ENCODE measurements at places on chromosomes 11 and 22.

GRCh38 chr11:35272391-35272902, 133.5 kb downstream of the CD44 start:
- DNase-seq: no peak

- no peak for DNase-seq
These were observed 13.9 kb upstream of the BSX start for GRCh38 chr11:122995526-122995925.

- DNase-seq: no peak
These were observed 26.9 kb downstream of the MRPL16 start for GRCh38 chr11:59783632-59784090.

DNA sequence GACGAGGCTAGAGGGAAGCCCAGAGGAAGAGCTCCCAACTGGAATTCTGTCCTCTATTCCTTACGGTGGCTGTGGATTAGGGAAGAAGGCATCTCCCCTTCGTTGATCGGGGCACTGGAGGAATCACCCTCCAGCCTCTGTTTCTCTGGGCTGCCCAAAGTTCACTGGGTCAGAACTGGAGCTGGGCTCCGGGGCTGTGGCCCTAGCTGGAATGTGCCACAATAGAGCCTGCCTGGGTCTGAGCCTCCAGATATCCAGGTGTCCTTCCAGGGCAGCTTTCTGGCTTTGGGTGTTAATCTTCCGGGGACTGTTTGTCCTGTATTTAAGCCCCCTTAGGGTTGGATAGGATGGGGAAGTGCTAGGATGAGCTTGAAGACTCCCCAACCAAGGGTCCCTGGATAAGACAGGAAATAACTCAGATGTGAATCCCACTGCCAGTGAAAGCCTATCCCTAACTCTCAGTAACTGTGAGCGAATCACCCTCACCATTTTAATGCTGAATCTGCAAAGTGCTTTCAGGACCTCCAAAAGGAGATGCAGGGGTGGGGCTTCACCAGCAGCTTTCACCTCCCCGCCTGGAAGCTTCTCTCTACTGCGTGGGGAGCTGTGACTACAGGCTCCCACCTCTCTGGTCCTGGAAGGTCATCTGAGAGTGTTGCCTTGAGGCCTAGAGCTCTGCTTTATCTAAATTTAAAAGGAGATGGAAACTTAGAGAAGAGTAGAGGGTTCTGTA, 9.5 kb downstream of the YPEL4 start:
- no peak for DNase-seq

GRCh38 chr22:48873191-48873520, 954.5 kb downstream of the BRD1 start:
- no peak for DNase-seq

GRCh38 chr22:42427167-42427566, 5.0 kb downstream of the NFAM1 start:
- DNase-seq: no peak

GRCh38 chr11:28924004-28924403, 815.8 kb downstream of the METTL15 start:
- DNase-seq: no peak

GRCh38 chr22:46162771-46163556, 12.6 kb downstream of the PPARA start:
- no peak for DNase-seq

GRCh38 chr11:57379732-57380131, 1.2 kb downstream of the PRG3 start:
- no peak for DNase-seq

GRCh38 chr11:88631497-88631896, 294.0 kb upstream of the CTSC start:
- DNase-seq: no peak

DNA sequence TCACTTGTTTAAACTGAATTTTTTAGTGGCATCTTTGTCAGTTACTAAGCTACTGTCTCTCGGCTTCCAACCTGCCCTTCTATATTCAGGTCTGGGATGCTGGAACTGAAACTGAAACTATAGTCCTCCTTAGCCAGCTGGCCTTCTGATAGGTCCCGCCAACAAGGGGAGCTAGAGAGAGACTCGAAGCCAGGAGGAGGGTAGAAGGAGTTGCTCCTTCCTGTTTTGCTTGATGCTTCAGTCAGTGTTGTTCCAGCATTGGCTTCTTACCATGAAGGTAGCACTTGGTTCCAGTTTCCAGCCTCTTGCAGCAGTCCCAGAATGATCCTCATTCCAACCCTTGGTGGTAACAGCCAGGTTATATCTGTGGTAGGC, 32.9 kb upstream of the HORMAD2 start:
- peak; percentile 9 for DNase-seq

GRCh38 chr11:71581826-71582225, 849 bp downstream of the KRTAP5-11 start:
- no peak for DNase-seq

DNA sequence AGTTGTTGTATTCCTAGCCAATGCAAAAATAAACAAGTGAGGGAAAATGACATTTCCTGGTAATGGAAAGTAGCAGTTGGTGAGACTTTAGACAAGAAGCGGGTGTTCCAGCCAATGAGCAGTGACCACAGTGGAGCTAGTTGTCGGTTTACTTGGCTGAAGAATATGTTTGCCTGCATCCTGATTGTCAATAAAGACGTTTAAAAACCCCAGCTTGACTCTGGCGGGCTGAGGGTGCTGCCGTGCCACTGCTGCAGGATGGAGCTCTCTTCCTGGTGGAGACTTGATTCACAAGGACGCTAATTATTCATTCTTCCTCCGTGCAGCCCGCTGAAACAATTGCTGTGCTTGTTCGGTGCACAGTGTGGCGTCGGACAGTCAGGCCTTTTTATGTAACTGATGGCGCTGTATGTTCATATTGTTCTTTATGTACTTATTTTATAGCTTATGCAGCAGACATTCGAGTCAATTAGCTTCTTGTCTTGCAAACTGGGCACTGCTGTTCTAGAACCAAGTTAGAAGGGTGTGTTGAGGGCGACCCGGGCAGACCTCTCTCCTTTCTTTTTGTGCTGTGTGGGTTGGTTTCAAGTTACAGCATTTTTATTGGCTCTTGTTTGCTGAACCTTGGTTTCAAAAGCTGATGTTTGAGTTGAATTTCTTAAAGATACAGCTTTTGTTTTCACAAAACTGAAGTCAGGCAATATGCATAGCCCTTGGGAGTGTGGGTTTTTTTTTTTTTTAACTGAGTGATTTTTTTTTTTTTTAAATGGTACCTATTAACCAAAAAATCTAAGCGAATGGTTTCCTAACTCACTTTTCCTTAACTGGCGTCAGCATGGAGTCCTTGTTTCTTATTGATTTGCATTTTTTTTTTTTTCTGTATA, 153.9 kb downstream of the TEAD1 start:
- DNase-seq: peak; percentile 93

DNA sequence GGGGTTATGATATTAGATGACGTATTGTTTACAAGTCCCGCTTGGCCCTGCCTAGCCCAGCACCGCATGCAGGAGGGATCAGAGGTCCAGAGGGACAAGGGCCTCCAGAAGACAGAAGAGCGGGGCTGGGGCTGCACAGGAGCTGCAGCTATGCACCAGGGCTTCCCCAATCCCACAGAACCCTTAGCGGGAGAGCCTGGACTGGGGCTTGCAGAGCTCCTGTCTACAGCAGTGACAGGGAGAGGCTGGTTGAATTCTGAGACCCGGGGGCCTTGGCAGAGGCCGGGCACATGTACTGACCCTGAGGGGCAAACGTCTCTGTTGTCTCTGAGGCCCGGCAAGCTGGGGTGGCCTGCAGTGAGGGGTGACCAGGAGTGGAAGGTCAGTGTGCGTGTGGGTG, 6.9 kb downstream of the KIAA0930 start:
- no peak for DNase-seq

DNA sequence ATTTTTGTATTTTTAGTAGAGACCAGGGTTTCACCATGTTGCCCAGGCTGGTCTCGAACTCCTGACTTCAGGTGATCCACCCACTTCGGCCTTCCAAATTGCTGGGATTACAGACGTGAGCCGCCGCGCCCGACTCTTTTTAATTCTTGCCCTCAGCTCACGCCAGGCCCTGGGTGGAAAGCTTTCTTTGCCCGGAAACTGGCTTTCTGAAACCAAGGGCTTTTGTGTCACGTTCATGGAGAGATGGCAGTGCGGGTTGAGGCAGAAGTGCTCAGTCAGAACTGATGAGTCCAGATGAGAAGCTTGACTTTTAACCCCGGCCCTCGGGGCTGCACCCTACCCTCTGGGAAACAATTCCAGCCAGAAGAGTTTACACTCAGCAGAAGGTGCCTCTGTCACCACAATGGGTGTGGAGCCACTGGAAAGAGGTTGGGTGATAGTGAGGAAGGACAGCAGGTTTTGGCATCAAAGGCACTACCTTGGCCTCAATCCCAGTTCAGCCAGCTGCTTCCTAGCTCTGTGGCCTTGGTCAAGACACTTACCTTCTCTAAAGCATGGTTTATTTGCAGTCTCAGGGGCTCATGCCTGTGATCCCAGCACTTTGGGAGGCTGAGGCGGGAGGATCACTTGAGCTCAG, 890 bp upstream of the ARFGAP3 start:
- DNase-seq: peak; percentile 17

- no peak for DNase-seq
These were observed 49.3 kb upstream of the RDX start for GRCh38 chr11:110345743-110346142.

DNA sequence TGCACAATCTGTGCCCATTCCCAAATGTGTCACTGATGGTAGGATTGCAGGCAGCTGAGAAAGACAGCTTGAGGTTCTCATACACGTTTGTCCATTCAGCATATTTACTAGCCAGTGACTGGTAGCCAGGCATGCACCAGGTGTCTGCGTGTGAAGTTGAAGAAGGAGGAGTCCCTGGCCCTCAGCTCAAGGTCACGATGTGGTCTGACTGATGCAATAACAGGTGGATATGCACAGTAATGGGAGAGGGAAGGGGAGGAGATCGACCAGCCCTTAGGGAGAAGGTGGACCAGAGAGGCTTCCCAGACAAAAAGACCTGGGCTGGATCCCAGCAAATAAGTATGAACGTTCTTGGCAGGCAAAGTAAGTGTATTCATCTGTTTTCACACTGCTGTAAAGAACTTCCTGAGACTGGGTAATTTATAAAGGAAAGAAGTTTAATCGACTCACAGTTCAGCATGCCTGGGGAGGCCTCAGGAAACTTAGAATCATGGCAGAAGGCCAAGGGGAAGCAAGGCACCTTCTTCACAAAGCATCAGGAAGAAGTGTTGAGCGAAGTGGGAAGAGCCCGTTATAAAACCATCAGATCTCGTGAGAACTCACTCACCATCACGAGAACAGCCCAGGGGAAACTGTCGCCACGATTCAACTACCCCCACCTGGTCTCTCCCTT, 96.0 kb downstream of the MN1 start:
- DNase-seq: no peak

- no peak for DNase-seq
These were observed 71.6 kb downstream of the C11orf58 start for GRCh38 chr11:16809886-16810668.

- DNase-seq: no peak
These were observed 356.4 kb downstream of the DYNC2H1 start for GRCh38 chr11:103465555-103466140.

DNA sequence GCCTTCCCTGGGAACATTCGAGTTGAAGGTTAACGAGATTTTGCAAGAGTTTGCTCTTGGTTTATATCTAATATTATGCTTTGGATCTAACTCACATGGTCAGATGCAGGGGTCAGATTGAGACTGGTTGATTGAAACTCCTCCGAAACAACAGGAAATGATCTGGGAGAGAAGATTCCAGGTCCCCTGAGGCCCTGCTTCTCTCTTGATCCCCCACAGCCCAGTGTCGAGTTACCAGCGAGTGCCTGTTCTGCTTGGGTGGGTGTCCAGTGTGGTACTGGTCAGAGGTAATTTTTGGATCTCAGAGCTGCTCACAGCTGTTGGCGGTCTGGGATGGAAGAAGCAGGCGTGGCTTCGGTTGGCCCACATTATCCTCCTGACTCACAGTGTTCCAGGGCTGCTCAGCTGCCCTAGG, 9.2 kb downstream of the FBLN1 start:
- no peak for DNase-seq

DNA sequence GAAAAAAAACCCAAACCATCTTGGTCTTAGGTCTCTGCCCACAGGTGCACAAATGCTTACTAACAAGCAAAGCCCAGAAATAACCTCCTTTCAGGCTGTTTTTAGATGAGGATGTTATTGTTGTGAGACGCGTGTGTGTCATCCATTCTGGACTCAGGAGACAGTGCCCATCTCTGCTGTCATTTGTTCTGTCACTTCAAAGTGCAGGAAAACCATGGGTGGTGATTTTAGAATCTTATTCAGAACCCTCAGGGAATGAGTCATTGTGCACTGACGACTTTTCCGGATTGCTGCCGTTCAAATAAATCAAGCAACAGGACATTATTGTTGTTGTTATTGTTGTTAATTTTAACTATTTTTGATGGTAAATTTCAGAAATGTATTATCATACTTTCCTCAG, 110.3 kb downstream of the LRRC32 start:
- DNase-seq: no peak

DNA sequence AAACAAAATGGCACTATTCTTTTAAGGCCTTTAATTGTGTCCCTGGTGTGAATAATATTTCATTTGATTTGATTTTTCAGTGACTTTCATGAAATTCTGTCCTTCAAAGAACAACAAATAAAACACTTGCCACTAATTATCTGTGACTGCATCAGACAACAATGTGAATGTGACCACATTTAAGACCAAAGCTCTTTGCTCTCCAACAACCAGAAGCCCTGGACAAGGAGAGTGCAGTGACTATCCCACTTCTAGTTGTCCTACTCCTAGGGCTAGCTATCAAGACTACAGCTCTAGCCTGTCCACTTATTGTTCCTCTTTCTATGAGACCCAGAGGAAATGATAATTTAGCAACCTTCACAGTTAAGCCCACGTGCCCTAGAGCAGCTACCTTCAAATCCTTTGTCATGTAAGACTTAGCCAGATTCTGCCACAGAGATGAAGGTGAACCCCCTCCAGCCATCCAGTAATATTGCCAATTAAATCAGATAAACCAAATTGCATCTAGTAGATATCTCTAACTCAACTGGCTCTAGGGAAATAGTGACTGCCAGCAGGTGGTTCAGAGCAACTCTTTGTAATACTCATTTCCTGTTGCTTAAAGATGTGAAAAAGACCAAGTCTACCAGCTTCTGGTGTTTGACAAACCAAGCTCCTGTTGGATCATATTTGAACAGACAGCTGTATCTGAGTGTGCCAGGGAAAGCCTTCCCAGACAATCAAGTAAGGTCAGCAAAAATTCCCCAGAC, 142.6 kb upstream of the BLID start:
- no peak for DNase-seq

GRCh38 chr11:119865661-119866156, 136.7 kb upstream of the NECTIN1 start:
- no peak for DNase-seq

GRCh38 chr22:32829451-32829851, 27.9 kb downstream of the TIMP3 start:
- DNase-seq: no peak

GRCh38 chr11:45852018-45852711, 4.9 kb downstream of the CRY2 start:
- DNase-seq: no peak

Data from DMS153 (cell line).